Bone marrow (tissue), 2 donors: ENCODE measurements at places on chromosomes 5 and 9.

GRCh38 chr5:158626718-158627117 is 473.0 kb downstream of the EBF1 start:
- no peak for DNase-seq

DNA sequence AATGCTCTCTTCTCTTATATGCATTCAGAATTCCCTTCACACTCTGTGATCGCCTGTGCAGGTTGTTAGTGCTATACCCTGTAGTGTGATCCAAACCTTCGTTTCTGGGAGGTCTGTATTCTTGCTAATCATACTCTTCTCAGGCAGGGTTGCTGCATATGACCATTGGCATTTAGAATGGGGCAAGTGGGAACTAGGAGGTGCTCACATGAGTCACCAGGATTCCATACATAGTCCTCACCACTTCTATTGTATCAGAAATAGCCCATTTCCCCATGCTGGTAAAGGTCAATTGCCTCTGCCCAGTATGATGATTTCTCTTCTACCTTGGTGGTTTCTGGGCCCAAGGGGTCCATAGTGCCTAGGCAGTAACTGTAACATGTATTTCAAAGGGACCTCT is 443.5 kb upstream of the CDH6 start:
- DNase-seq, result no peak

DNA sequence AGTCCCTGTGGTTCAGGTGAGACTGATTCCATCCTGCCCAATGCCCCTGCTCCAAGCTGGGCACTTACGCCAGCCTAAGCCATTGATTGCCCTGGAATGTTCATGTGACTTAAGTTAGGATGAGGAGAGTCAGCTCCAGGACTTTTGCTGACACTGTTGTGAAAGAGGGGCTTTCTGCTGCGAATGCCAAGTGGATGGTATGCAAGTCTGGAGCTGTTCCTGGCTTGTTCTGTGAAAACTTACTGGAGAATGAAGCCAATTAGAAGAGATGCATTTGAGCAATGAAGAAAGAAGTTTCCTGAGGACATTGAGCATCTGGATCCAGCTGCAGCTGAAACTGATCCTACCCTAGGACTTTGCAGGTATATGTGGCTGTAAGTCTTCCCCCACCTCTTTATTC is 61.2 kb upstream of the ZFR start:
- no peak for DNase-seq

- DNase-seq, result no peak
Observed at GRCh38 chr5:77984587-77984986, 208.4 kb upstream of the TBCA start.

GRCh38 chr5:143155455-143155854 is 248.0 kb downstream of the NR3C1 start:
- no peak for DNase-seq

DNA sequence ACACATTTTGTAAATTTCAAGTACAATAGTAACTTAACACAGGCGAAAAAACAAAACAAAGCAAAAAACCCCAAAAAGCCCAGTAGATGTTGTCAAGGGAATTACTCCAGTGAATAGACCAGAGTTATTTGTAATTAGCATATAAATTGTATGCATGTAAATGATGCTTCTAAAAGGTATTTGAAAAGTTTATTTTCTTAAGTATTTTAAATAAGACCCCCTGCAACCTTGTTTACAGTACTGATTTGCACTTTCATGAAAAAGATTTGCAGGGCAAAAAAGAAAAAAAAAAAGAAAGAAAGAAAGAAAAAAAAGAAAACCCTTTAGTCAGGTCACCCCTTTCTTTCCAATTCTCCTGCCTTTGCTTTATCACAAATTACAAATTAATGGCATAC is 372.3 kb upstream of the IRX2 start:
- DNase-seq, result no peak

- DNase-seq, result no peak
Observed at GRCh38 chr9:136667940-136668760, 5.4 kb downstream of the EGFL7 start.

GRCh38 chr5:60887746-60888145 is 43.7 kb upstream of the ELOVL7 start:
- no peak for DNase-seq

GRCh38 chr5:117107859-117108258 is 533.2 kb upstream of the SEMA6A start:
- DNase-seq, result no peak

DNA sequence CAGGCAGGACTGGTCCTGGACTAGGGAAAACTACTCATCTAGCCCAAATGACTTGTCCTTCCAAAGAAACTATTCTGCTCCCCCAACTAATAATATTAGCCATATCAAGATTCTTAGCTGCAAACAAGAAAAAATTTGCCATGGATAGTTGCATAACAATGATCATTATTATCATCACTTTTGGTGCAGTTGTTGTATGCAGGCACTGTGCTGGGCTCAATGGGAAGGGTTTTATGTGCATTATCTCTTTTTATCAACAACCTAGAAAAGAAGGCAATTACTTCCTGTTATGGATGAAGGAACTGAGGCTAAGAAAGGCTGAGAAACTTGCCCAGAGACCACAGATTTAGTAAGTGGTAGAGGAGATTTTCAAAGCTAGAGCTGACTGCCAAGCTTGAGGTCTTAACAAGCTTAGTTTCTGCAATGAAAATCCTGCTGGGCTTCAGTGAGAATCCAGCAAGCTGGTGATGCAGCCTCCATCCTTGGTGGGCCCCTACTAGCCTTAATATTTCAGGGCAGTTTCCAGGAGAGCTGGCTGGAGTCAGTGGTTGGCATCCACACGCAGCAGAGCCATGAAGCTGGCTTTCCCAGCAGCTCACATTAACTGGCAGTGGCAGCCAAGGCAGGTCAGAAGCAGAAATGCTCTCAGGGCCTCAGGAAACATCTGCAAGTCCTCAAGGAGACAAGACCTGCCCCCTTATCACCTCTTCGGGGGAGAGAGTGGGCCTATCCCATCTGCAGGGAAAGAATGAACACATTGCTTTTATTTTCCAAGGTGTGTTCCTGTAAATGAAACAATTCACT is 20.5 kb upstream of the MEGF9 start:
- DNase-seq, result no peak

DNA sequence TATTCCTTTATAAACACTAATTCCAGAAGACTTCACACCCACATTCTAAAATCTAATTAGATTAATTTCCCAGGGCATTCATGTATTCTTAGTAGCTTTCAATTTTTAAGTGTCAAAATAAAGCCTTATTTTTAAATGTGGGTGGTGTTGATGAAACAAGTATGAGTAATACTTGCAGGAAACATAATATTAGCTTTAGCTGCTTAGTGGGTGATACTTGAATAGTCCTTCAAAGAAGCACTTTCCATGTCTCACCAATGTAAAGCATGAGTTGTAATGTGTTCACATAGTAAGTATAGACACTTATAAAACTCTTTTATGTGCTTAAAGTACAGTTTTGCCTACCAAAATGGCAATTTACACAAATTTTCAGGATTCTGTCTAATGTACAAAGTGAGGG is 6.9 kb downstream of the FNBP1 start:
- peak; percentile 39 for DNase-seq

DNA sequence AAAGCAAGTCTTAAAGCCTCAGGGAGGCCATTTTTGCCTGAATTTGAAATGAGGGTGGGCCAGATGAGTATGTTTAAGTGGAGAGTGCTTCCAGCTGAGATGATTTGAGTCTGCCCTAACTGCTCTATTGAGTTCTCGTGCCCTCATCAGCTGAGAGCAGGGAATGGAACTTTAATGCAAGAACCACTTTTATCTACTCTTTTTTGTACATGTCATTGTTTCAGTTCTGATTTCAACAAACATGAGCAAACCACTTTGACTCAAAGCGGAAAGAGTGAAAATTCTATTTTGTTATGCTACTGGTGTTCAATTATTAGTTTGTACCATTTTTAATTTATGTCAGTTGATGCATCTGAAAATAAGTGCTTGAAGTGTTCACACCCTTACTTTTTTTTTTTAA is 35.8 kb downstream of the DCAF10 start:
- DNase-seq, result no peak

DNA sequence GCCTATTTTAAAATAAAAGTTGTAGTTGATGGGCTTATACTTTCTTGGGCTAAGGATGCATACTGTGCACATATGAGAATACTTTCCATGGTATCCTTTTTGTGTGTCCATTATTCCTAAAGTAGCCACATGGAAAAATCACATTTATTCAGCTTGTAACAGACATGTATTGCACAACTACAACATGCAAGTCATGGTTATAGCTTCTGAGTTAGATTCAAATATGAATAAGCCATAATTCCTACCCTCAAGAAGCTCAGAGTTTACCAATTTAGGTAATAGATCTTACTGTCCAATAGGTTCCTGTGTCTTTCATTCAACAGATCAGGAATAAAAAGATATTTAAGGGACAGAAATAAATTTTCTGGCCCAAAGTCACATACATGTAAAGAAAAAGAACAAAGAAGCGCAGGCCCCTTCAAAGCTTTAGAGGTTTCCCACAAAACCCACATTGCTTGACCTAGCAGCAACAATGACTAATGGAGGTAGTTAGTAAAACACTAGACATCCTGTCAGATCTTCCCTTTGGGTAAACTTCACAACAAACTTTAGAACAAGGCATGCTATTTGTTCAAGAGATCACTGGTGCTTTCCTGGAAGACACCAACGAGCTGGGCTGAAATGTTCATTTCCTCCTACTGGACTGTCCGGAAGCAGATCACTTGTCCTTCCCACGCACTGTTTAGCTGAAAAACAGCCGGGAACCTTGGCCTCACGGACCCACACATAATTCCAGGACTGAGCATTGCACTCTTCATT is 78.4 kb upstream of the ITGA1 start:
- DNase-seq, result no peak
